Renal cortex interstitium (tissue), 15 donors: ENCODE measurements at places on chromosomes 11 and 22.

DNA sequence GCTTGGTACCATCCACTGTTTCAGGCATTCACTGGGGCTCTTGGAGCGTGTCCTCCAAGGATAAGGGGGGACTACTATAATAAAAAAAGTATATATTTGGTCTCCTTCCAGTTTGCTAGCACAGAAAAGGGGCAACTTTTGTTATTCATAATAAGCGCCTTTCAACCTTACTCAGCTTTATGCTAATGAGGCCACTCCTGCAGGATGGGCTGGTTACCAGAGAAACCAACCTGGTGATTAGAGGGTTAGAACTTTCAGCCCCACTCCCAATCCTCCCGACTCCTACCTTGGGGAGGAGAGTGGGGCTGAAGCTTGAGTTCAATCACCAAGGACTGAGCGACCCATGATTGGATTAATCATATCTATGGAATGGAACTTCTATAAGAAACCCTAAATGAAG, 31.8 kb downstream of the PPFIBP2 start:
- DNase-seq, result no peak

- DNase-seq, result no peak
Measured at GRCh38 chr11:61056981-61057380, 45.3 kb upstream of the CD5 start.

GRCh38 chr11:116112087-116112935, 608.1 kb upstream of the CADM1 start:
- no peak for DNase-seq

GRCh38 chr11:77151804-77152509, 23.9 kb downstream of the MYO7A start:
- no peak for DNase-seq

- no peak for DNase-seq
Measured at GRCh38 chr22:45308391-45308956, 1.3 kb upstream of the FAM118A start.

GRCh38 chr11:103878646-103879045, 157.8 kb upstream of the DDI1 start:
- DNase-seq, result no peak

DNA sequence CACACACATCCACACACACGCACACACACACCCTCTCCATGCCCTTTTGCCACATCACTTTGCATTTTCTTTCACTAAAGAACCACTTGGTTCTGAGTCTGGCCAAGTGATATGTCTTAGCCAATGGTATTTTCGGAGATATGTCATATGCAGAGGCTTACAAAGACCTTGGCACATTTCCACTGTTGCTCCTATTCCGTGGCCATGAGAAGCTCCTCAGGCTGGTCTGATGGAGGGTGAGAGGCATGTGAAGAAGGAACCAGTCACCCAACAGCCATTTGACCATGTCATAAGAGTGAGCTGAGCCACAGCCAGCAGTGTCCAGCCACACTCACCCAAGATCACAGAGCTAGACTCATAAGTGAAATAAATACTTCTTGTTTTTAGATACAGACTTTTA, 212.6 kb upstream of the NAV2 start:
- no peak for DNase-seq

DNA sequence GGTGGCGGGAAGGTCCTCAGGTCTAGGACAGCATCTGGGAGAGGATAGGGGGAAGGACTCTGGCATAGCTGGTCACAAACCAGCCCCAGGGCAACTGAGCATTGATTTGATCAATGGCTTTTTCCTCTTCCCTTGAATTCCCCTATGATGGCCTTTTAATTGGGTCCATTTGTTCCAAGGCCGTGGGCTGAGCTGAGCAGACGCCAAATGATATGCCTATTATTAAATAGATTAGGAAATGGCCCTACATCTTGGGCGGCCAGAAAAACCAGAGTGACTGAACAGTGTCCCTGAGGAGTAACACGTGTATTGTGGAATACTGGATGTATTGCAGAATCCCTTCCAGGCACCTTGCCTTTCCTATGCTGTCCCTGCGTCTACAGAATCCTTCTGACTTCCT, 26.7 kb upstream of the P2RY6 start:
- DNase-seq, result no peak

- DNase-seq, result no peak
Measured at GRCh38 chr11:6626971-6627761, 7.9 kb upstream of the TPP1 start.

DNA sequence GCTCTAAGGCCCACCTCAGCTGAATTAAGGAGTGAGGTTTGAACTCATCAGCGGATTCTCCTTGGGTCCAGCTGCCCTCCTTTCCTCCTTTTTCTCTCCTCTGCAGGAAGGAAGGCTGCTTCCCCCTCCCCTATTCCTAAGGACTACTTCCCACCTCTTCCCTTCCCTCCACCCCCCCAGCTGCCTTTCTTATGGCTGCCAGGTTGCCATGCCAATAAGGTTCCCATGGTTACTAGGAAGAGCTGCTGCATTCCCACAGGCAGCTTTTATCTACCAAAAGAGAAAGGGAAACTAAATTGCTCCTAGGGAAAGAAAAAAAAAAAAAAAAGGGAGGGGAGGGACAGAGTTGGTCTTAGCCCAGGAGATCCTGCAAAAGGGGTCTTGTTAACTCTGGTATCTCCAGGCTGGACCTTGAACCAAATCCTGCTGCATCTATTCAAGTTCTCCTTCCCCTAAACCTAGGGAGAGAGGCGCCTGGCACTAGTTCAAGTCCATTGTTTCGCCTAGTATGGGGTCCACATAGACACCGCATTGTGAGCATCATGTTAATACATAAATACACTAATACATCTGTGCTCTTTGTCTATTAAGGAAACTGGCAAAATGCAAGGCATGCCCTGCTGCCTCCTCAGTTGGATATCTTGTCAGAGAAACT, 21.2 kb upstream of the FEZ1 start:
- DNase-seq, result peak; percentile 67

DNA sequence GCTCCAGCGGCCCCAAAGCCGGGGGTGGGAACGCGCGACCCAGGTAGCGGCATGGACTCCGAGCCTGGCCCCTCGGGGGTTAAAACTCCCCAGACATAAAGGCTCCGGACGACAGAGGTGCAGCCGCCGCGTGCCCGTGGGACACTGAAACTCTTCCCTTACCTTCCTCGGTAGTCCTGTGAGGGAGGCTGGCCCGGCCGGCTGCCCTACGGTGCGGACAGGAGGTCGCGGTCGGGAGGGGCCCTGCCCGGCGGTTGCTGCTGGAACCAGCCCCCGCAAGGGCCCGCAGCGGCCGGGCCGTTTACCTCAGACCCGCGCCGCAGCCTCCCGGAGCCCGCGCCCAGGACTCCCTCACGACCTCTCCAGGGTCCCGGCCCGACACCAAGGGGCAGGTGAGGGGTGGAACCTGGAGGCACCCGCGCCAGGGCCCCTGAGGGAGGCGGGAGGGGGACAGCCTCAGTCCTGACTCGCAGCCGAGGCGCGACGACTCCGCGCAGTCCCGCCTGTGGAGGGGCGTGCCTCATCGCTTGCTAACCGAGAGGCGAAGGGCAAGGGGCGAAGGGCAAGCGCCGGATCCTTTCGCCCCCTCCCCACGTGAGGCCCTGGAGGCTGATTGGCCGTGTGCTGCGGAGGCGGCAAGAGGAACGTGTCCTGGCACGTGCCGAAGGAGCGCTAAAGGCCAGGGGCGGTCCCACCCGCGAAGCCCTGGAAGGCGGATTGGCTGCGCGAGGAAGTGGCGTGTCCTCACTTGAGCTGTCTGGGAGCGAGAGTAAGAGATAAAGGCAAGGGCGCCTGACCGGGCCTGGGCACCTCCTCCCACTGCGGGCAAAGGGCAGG, at the start of gene UPB1:
TSS of gene UPB1 (plus strand) at position 805 of the 837 bp plus-strand sequence. CDS start 72 bp downstream, outside the sequence.
- no peak for DNase-seq

GRCh38 chr11:118670063-118670462, 9.4 kb downstream of the TREH start:
- no peak for DNase-seq

GRCh38 chr11:122439866-122440810, 215.4 kb upstream of the UBASH3B start:
- peak; percentile 44 for DNase-seq
